Calu3 (cell line): ENCODE measurements at places on chromosomes 13 and 19.
A peak's percentile ranks its signal among the peaks of the same experiment; 100 is the strongest.

DNA sequence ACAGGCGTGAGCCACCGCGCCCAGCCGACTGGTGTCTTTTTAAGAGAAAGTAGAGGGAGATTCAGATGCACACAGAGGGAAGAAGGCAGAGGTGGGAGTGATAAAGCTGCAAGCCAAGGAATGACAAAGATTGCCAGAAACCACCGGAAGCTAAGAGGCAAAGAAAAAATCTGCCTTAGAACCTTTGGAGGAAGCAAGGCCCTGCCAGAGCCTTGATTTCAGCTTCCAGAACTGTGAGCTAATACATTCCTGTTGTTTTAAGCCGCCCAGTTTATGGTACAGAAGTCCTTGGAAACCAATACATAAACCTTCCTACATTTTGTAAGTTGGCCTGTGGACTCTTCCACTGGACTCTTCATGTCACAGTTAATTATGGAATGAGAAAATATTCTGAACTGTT is 71.7 kb upstream of the SOX21 start:
- no peak for DNase-seq

GRCh38 chr19:40270362-40271089 is 14.6 kb downstream of the AKT2 start:
- no peak for DNase-seq

DNA sequence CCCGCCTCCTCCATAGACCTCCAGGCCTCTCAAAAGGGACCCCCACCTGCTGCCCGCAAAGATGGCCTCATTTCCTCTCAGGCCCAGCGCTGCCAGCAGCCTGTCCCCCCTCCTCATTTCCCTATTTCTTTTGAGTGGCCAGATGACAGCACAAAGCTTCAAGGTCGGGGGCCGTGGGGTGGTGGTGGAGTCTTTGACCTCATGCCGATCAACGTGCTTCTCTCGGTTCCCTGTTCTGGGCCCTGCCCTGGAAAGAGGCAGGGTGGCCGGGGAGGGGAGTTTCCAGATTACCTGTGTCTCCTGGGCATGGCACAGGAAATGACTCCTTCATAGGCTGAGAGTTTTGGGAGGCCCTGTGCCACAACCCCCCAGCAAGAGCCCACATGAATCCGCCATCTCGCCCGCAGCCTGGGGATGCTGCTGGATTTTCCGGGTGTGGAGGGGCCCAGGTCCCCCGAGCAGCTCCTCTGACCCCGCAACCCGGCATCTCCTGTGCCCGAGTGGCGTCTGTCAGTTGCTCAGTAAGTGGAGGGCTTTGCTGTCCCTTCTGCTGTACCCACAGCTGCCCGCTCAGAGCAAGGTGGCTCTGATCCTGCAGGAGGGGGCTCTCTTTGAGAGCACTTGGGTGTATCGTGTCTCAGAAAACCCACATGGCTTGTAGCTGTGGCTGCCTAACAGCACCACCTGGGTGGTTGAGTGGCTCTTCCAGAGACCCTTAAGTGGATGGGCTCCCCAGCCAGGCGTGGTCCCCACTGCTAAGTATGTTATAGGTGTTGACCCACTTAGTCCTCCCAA is 139.4 kb downstream of the SIPA1L3 start:
- no peak for DNase-seq

DNA sequence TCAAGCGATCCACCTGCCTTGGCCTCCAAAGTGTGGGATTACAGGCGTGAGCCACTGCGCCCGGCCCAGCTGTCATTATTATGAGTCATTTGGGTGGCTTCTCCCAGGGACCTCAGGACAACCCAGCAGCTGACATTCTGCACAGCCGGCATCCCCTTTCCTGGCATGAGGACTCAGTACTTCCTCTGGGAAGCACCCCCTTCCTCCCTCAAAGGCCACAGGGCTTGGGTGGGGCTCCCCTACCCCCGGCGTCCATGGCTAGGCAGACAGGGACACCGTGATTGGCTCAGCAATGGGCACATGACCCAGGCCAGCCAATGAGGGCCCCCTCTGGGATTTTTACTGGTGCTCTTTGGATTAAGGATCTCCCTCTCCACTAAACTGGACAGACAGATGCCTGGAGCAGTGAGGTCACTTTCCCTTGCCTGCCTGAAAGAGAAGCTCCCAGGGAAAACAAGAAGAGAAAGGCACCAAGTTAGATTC is 6.0 kb downstream of the KANK2 start:
- no peak for DNase-seq

DNA sequence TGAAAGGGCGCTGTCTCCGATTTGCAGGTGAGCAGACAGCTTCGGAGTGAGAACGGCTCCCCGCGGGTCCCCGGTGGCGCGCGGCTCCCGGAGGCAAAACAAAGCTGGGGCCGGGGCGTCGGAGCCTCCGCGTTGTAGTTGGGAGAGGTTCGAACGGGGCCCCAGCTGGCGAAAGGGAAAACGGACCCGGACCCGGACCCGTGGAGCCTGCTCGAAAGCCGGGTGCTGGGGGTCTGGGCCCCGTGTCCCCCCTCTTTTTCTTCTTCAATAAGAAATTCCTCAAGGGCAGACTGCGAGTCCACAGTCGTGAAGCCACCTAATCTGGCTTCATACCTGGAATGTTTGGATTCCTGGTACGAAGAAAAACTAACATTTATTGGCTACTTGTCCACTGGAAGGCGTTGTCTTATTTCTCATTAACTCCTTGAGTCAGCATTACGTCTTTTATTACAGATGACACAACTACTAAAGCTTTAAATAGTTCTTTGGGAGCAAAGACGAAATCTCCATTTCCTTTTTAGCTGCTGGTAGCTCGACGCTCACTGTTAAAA is 632 bp upstream of the MTIF3 start:
- DNase-seq = peak; percentile 22

- DNase-seq = no peak
These were observed at the start of gene PTGER1 for GRCh38 chr19:14475251-14476073. PTGER1 (minus strand) TSS chr19:14475354; CDS start chr19:14474320, 1,034 bp downstream.

- no peak for DNase-seq
These were observed 646 bp downstream of the ZNF567 start for GRCh38 chr19:36688058-36688457.

- no peak for DNase-seq
These were observed 3.8 kb upstream of the UQCR11 start for GRCh38 chr19:1609103-1609396.

DNA sequence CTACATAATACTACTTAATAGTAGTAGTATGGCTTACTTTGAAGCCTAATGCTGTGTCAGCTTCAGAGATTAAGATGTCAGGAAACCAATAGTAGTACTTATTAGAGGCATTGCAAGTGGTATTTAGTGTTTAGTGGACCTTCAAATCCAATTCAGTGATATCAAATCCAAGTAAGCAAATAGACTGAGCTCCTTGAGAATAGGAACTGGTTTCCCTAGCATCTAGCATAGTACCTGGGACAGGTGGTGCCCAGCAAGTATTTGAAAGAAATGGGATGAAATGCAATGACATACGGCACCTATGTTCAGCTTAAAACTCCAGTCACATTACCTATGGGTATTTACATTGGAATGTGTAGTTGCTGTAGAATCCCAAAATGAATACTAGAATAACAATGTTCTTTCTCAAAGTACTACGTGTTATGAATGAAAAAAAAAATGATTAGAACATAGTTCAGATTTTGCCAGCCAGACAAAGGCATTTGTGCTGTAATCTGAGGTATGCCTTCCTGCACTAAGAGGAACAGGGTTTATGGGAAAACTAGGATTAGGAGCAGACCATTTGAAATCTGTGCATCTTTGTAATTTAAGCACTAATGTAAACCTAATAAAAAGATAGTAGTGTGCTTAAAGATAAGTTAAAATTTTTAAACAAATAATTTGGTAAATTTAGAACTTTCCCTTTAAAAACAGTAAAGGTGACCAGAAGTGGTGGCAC is 17.1 kb downstream of the LSM14A start:
- no peak for DNase-seq

DNA sequence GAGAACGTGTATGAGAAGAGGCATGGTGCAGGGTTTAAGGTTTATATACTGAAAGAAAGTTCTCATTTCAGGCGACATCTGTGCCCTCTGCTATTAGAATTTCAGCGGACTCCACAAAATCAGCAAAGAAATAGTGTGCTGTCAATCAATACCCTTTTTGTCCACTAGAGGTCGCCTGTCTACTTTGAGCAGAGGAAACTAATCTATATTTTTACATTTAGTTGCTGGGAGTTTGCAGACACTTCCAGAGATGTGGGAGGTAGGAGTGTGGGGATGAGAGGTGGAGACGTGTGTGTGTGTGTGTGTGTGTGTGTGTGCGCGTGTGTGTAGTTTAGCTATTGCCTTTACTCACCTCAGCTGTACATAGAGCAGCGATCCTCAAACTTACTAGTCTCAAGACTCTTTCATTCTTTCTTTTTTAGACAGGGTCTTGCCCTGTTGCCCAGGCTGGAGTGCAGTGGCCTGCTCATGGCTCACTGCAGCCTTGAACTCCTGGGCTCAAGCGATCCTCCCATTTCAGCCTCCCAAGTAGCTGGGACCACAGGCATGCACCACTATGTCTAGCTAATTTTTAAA is 9.7 kb downstream of the INAFM1 start:
- DNase-seq = peak; percentile 75
